ENCODE measurements at places on chromosomes 3 and 15.

DNA sequence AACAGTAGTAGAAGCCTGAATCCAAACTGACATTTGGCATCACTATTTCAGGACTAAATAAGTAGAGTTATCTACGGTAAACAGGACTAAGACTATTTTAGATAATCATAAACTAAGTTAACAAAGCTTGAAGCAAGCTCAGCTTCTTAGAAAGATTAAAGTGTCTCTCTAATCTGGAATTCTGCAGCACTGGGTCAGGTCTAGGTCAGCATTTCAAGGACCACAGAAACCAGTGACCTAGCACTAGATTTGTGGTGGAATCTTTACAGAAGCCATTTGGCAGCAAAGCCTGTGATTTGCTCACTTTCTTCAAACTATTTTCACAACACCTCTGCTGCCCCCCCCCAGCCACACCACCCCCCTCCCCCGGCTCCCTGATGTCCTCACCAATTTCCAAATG is 37.5 kb downstream of the IGSF11 start:
- no peaks in the 10 kb centered on the region for H3K36me3 ChIP-seq
- no peak overlapping the region for H3K27ac ChIP-seq
- no peak for DNase-seq
- H3K4me1 ChIP-seq, result no peaks in the 10 kb centered on the region

- peaks cover 32% of the 10 kb centered on the region for H3K4me1 ChIP-seq
- peak overlapping the region; percentile 84 for H3K4me3 ChIP-seq
- peaks cover 5% of the 10 kb centered on the region for H3K36me3 ChIP-seq
- no peak for DNase-seq
- peak overlapping the region; percentile 92 for H3K27ac ChIP-seq
Observed at GRCh38 chr3:170056710-170057454, 19.1 kb downstream of the GPR160 start.

DNA sequence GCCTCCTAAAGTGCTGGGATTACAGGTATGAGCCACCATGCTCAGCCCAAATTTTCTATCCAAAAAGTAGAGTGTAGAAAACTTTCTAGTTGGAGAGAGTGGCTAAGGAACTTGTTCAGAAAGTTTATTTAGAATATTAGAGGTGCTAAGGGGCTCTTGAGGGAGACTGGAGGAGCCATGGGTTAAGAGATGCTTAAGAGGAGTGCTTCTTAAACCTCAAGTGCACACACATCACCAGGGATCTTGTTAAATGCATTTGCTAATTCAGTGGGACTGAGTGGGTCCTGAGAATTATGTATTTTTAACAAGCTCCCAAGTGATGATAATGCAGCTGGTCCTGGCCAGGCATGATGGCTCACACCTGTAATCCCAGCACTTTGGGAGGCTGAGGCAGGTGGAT is 29.7 kb upstream of the SLMAP start:
- DNase-seq, result no peak
- no peaks in the 10 kb centered on the region for H3K36me3 ChIP-seq
- H3K4me3 ChIP-seq, result no peak overlapping the region
- no peak overlapping the region for H3K27ac ChIP-seq
- no peaks in the 10 kb centered on the region for H3K27me3 ChIP-seq

GRCh38 chr15:94532226-94532625 is 300.9 kb downstream of the MCTP2 start:
- DNase-seq, result no peak
- H3K4me3 ChIP-seq, result no peak overlapping the region
- peaks cover 28% of the 10 kb centered on the region for H3K27me3 ChIP-seq
- H3K27ac ChIP-seq, result no peak overlapping the region
- H3K36me3 ChIP-seq, result no peaks in the 10 kb centered on the region

GRCh38 chr15:83571820-83572707 is 81.9 kb upstream of the ADAMTSL3 start:
- no peaks in the 10 kb centered on the region for H3K36me3 ChIP-seq
- DNase-seq, result no peak
- H3K4me3 ChIP-seq, result no peak overlapping the region
- H3K27ac ChIP-seq, result no peak overlapping the region
- no peaks in the 10 kb centered on the region for H3K4me1 ChIP-seq

- H3K27me3 ChIP-seq, result peaks cover 7% of the 10 kb centered on the region
- H3K4me1 ChIP-seq, result no peaks in the 10 kb centered on the region
- H3K36me3 ChIP-seq, result no peaks in the 10 kb centered on the region
- H3K27ac ChIP-seq, result no peak overlapping the region
- no peak for DNase-seq
Observed at GRCh38 chr3:102545276-102545675, 110.5 kb downstream of the ZPLD1 start.

- H3K27me3 ChIP-seq, result peaks cover 37% of the 10 kb centered on the region
- no peak for DNase-seq
- H3K4me1 ChIP-seq, result no peaks in the 10 kb centered on the region
- H3K4me3 ChIP-seq, result no peak overlapping the region
- H3K36me3 ChIP-seq, result no peaks in the 10 kb centered on the region
Observed at GRCh38 chr15:72402726-72403125, 4.6 kb downstream of the TMEM202 start.

DNA sequence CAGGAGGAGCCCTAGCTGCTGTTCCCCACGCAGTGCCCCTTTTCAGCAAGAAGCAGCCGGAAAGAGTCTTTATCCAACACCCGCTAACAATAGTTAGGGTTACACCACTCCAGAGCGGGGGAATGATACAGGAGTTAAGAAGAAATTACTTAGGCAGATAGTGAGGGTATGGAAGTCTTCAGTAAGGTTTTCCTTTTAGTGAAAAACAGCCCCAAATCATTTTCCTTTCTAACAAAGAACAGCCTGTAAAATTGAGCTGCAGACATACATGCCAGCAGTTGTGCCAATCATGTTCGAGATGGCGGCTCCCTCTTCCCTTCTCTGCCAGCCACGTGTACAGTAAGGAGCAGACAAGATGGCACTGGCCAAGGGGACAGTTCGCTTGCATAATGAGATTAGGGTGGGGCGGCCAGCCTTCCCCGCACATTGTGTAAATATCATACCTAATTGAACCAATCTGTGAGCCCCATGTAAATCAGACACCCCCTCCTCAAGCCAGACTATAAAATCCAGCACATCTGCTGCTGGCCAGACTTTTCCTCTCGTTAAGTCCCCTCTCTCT is 18.5 kb upstream of the SENP5 start:
- H3K4me1 ChIP-seq, result no peaks in the 10 kb centered on the region
- H3K27ac ChIP-seq, result no peak overlapping the region
- H3K4me3 ChIP-seq, result no peak overlapping the region
- H3K27me3 ChIP-seq, result no peaks in the 10 kb centered on the region

GRCh38 chr3:106281221-106281620 is 412.4 kb upstream of the CBLB start:
- H3K36me3 ChIP-seq, result peaks cover 15% of the 10 kb centered on the region
- no peak overlapping the region for H3K4me3 ChIP-seq
- H3K4me1 ChIP-seq, result peaks cover 12% of the 10 kb centered on the region
- no peak for DNase-seq

GRCh38 chr3:125431912-125432790 is 57.0 kb upstream of the ZNF148 start:
- H3K27ac ChIP-seq, result no peak overlapping the region
- H3K4me3 ChIP-seq, result no peak overlapping the region
- no peaks in the 10 kb centered on the region for H3K27me3 ChIP-seq
- DNase-seq, result no peak
- no peaks in the 10 kb centered on the region for H3K4me1 ChIP-seq
- no peaks in the 10 kb centered on the region for H3K36me3 ChIP-seq

DNA sequence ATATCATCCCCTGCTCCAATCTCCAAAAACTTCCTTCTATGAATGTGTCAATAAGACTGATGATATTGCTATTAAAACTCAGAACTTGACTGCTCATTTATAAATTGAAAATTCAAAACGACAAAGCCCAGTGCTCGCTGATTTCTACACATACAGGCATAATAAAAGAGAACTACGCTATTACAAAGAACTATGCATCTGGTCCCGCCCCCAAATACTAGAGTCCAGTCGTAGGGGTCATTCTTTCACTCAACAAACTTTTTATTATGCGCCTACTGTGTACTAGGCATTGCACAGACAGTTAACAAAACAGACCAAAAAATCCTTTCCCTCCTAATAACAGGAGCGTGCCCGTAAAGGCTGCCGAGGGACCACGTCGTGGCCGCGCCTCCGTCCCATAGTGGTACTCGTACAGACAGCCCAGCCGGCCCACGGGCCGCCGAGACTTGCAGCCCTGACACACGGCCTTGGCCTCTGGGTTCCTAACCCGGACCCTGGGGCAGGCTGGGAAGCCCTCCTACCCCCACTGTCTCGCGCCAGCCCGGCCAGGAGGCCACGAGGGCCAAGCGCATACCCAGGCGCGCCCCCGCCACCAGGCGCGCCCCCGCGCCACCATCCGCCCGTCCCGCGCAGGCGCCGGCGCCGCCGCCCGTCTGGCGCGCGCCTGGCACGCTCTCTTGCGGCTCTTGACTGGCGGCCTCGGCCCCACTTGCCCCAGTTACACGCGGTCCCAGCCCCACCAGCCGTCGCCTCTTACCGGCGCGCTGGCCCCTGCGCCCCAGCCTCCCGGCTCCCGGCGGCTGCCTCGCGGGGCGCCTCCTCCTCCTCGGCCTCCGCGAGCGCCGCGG is 757 bp downstream of the AVEN start:
- H3K27me3 ChIP-seq, result no peaks in the 10 kb centered on the region
- DNase-seq, result peak; percentile 85
- H3K4me1 ChIP-seq, result peaks cover 21% of the 10 kb centered on the region
- peak overlapping the region; percentile 83 for H3K4me3 ChIP-seq

DNA sequence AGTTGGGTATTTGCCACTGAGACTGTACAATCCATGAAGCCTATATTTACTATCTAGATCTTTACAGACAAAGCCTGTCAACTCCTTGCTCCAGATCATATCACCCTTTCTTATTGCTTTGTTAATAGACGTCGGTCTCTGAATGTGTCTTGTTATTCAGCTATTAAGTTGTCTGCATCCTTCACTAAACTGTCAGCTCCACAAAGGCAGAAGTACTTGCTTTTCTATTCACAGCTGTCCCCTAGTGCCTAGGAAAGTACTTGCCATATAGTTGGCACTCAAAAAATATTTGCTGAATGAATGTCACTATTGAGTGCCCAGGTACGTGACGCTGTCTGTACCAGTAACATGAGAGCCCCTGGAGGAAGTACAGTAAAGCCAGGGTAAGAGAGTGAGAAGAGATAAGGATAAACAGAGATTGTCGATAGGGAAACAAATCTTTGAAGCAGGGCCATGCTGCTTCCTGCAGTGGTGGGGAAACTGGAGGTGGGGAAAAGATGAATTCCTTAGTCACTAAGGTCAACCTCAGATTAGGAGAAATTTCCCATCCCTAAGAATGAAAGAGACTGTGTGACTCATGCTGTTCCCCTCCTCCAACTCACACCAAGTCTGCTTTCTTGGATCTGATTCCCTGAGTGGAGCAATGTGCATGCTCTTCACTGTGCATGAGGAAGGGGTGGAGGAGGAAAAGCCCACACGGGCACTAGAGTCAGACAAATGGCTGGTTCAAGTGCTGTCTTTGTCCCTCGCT is 36.3 kb downstream of the PRICKLE2 start:
- H3K36me3 ChIP-seq, result peaks cover 4% of the 10 kb centered on the region
- no peak for DNase-seq
- no peaks in the 10 kb centered on the region for H3K4me1 ChIP-seq
- H3K27me3 ChIP-seq, result no peaks in the 10 kb centered on the region
- no peak overlapping the region for H3K4me3 ChIP-seq
- H3K27ac ChIP-seq, result no peak overlapping the region

- H3K27me3 ChIP-seq, result peaks cover 35% of the 10 kb centered on the region
- DNase-seq, result no peak
- H3K4me3 ChIP-seq, result no peak overlapping the region
- H3K27ac ChIP-seq, result no peak overlapping the region
- no peaks in the 10 kb centered on the region for H3K4me1 ChIP-seq
- no peaks in the 10 kb centered on the region for H3K36me3 ChIP-seq
Observed at GRCh38 chr15:39837454-39837853, 54.8 kb upstream of the FSIP1 start.

- H3K27me3 ChIP-seq, result no peaks in the 10 kb centered on the region
- H3K4me3 ChIP-seq, result no peak overlapping the region
- peaks cover 4% of the 10 kb centered on the region for H3K4me1 ChIP-seq
- H3K27ac ChIP-seq, result no peak overlapping the region
- H3K36me3 ChIP-seq, result peaks cover 19% of the 10 kb centered on the region
Observed at GRCh38 chr15:64437982-64438381, 22.4 kb upstream of the ZNF609 start.

- peak; percentile 91 for DNase-seq
- H3K4me3 ChIP-seq, result peak overlapping the region; percentile 22
- H3K27me3 ChIP-seq, result no peaks in the 10 kb centered on the region
- H3K36me3 ChIP-seq, result no peaks in the 10 kb centered on the region
Observed at GRCh38 chr3:52310861-52311575, 5.1 kb upstream of the DNAH1 start.

- peaks cover 9% of the 10 kb centered on the region for H3K4me1 ChIP-seq
- no peaks in the 10 kb centered on the region for H3K27me3 ChIP-seq
Observed at GRCh38 chr3:58161435-58162398, 49.1 kb downstream of the DNASE1L3 start.

- H3K4me3 ChIP-seq, result no peak overlapping the region
- no peak for DNase-seq
- no peaks in the 10 kb centered on the region for H3K27me3 ChIP-seq
- H3K36me3 ChIP-seq, result peaks cover 34% of the 10 kb centered on the region
- H3K27ac ChIP-seq, result no peak overlapping the region
- H3K4me1 ChIP-seq, result no peaks in the 10 kb centered on the region
Observed at GRCh38 chr3:161274691-161275298, 53.7 kb downstream of the NMD3 start.

GRCh38 chr3:62028236-62028635 is 345.1 kb downstream of the FEZF2 start:
- no peaks in the 10 kb centered on the region for H3K36me3 ChIP-seq
- no peaks in the 10 kb centered on the region for H3K27me3 ChIP-seq
- no peak overlapping the region for H3K27ac ChIP-seq
- DNase-seq, result no peak
- no peak overlapping the region for H3K4me3 ChIP-seq
- no peaks in the 10 kb centered on the region for H3K4me1 ChIP-seq

GRCh38 chr3:10933021-10933420 is 59.5 kb upstream of the SLC6A1 start:
- no peak overlapping the region for H3K27ac ChIP-seq
- H3K27me3 ChIP-seq, result no peaks in the 10 kb centered on the region
- H3K36me3 ChIP-seq, result no peaks in the 10 kb centered on the region
- H3K4me1 ChIP-seq, result no peaks in the 10 kb centered on the region

DNA sequence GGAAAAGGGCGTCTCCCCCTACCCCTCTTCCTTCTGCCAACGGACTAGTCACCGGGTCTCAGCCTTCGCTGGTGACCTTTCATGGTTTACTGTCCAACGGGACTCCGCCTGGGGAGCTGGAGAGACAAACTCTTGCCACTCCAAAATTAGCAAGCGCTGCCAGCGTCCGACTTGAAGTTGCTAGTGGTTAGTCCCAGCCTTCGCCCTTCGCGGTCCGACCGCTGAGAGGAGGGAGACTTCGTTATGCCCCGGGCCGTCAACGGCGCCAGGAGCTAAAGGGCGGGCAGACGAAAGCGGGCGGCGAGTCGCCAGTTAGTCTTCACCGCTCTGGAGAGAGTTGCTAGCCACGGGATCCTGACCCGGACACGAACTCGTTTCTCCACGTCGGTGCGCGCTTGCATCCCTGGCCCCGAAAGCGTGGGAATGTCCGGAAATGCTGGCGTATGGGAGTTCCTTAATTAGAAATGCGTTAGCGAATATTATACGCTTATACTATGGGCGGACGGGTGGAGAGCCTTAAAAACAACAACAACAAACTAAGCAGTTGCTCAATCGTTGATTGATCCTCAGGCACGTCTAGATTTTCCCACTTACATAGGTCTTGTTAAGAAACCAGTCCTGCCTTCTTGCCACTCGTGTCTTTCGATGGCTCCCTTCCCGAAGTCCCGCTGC is 716 bp downstream of the SMC4 start:
- peak; percentile 60 for DNase-seq
- peak overlapping the region; percentile 95 for H3K4me3 ChIP-seq
- H3K4me1 ChIP-seq, result peaks cover 60% of the 10 kb centered on the region
- peaks cover 24% of the 10 kb centered on the region for H3K36me3 ChIP-seq
- H3K27ac ChIP-seq, result peak overlapping the region; percentile 100
- H3K27me3 ChIP-seq, result no peaks in the 10 kb centered on the region

Measured in natural killer cell treated with Interleukin-12 subunit alpha and Interleukin-12 subunit beta and Interleukin-15 and Interleukin-18, amount 100 ng/mL, for 72 hours (primary cell).